ENCODE measurements at places on chromosomes 4 and X. TPM values are rescaled to one million over a fixed set of nuclear protein-coding genes. Genes with fewer than 3 reads are reported as not detected.
A peak's percentile ranks its signal among the peaks of the same experiment; 100 is the strongest.

Gene FGFBP2
- total RNA-seq, result not detected

Gene PYURF
- total RNA-seq, result 93.8 TPM

Gene YIPF6
- total RNA-seq, result 32.1 TPM

Gene SH3RF1
- total RNA-seq, result 28.3 TPM

Gene TSPAN6
- total RNA-seq, result 29.3 TPM

Gene F8A2
- total RNA-seq, result not detected

Gene RAB9B
- total RNA-seq, result 0.89 TPM

DNA sequence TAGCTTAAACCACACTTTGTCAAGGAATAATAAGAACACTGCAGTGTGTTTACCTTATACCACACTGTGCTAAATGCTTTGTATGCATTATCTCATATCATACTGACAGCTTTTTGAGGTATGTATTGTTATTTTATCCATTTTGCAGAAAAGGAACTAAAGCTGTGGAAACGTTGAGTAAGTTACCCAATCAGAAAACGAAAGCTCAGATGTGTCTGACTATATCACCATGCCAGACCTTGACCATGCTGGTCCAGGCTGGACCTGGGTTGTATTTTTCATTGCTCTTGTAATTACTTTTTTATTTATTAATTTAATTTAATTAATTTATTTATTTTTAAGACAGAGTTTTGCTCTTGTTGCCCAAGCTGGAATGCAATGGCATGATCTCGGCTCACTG is 2.1 kb downstream of the HSD17B11 start:
- no peaks in the 10 kb centered on the region for H3K36me3 ChIP-seq
- no peak overlapping the region for H3K27ac ChIP-seq
- H3K27me3 ChIP-seq, result no peaks in the 10 kb centered on the region
- peaks cover 11% of the 10 kb centered on the region for H3K4me1 ChIP-seq

GRCh38 chr4:41594432-41594831 is 56.5 kb downstream of the LIMCH1 start:
- no peaks in the 10 kb centered on the region for H3K4me1 ChIP-seq
- peaks cover 4% of the 10 kb centered on the region for H3K27me3 ChIP-seq
- no peaks in the 10 kb centered on the region for H3K36me3 ChIP-seq
- no peak overlapping the region for H3K4me3 ChIP-seq
- H3K27ac ChIP-seq, result no peak overlapping the region

DNA sequence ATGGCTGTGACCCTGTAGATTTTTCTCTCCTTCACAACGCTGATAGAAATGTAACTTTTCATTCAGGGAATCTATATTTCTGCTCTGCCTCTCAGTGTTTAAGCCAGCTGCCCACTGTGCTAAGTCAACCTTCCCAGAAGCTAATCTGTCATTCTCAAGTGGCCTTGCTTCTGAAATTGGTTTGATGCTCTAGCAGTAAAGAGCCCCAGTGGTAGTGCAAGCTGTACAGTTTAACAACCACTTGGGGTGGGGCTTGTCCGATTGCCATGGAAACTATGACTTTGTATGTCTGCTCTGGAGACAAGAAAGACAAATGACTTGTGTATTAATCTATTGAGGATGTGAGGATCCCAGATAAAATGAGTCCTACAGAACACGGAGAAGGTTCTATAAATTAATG is 620.9 kb upstream of the GALNT7 start:
- no peak overlapping the region for H3K4me3 ChIP-seq
- H3K36me3 ChIP-seq, result no peaks in the 10 kb centered on the region
- no peaks in the 10 kb centered on the region for H3K4me1 ChIP-seq
- H3K27ac ChIP-seq, result no peak overlapping the region

- H3K36me3 ChIP-seq, result no peaks in the 10 kb centered on the region
- DNase-seq, result peak; percentile 50
- no peak overlapping the region for H3K27ac ChIP-seq
- no peak overlapping the region for H3K4me3 ChIP-seq
- no peaks in the 10 kb centered on the region for H3K27me3 ChIP-seq
Observed at GRCh38 chrX:130575831-130576389, 174.1 kb downstream of the RBMX2 start.

DNA sequence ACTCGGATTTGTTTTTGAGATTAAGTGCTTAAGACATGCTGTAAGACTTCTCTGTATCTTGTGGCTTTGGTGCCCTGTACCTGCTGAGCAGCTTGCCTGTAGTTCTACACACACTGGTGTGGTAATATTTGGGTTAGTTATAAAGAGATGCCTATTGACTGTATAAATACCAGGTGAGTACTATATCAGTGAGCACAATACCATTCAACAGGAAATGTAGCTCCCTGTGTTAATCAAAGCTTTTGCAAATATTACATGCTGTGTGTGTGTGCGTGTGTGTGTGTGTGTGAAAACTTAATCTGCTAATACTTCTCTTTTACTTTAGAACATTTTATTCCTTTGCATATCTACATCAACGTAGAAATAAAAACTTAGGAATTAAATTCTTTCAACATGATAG is 30.1 kb downstream of the MYOZ2 start:
- no peaks in the 10 kb centered on the region for H3K36me3 ChIP-seq
- no peak overlapping the region for H3K4me3 ChIP-seq
- H3K4me1 ChIP-seq, result no peaks in the 10 kb centered on the region
- H3K27me3 ChIP-seq, result no peaks in the 10 kb centered on the region
- no peak overlapping the region for H3K27ac ChIP-seq

GRCh38 chr4:77994194-77994721 is 62.9 kb upstream of the FRAS1 start:
- peak; percentile 79 for DNase-seq
- H3K27me3 ChIP-seq, result no peaks in the 10 kb centered on the region
- H3K27ac ChIP-seq, result no peak overlapping the region
- peaks cover 10% of the 10 kb centered on the region for H3K4me1 ChIP-seq

DNA sequence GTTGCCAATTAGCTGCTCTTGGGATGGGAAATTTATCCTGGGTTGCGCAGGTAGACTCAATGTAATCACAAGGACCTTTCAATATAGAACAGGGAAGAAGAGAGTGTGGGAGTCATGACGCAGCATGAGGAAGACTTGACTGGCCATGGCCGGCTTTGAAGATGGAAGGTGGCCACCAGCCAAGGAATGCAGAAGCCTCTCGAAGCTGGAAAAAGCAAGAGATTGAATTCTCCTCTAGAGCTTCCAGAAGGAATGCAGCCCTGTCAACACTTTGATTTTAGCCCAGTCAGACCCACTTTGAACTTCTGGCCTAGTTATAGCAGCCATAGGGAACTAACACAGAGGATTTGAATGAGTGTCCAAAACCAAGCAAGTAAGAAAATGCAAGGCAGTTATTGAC is 14.7 kb upstream of the SH3KBP1 start:
- H3K4me1 ChIP-seq, result no peaks in the 10 kb centered on the region
- DNase-seq, result peak; percentile 74
- H3K36me3 ChIP-seq, result no peaks in the 10 kb centered on the region
- H3K27me3 ChIP-seq, result no peaks in the 10 kb centered on the region
- peak overlapping the region; percentile 23 for H3K27ac ChIP-seq

DNA sequence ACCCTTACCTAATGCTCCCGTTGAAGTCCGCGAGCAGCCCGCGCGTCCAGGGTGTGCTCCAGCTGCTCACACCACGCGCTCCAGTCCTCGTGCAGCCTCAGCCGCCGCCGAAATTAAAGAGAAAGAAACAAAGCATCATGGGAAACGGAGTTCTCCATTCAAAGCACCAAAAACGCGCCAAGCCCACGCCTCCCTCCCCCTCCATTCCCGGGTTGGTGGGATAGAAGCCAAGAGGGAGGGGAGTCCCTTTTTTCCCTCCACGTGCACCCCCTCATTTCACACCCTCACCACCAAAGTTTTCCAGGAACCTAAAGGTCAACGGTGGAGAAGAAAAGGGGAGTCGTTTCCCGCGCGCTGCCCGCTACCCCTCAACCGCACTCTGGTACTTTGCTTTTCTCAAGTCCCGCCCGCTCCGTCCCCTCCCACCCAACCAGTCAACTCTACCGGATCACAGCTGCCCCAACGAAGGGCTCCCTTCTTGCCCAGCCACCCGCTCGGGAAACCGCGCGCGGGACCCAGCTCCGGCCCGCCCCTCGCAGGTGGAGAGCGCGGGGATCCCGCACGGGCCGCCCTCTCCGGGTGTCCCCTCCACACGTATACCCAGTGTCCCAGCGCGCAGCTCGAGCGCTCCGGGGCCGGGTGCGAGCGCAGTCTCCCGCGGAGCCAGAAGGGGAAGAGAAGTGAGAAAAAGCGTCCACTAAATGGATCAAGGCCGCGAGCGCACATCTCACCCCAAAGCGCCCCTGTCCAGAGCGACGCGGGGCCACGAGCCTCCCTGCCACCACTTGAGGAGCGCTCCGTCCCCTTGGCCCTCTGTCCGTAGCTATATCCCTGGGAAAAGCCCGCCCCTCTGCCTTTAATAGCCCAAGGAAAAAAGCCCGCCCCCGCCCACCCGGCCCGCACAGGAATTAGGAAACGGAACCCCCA is 65.1 kb upstream of the CCDC160 start:
- no peaks in the 10 kb centered on the region for H3K36me3 ChIP-seq
- 0 out of 2 replicates have a peak, but pooled peaks cover 9% of the 10 kb centered on the region for H3K27me3 ChIP-seq
- peak; percentile 11 for DNase-seq
- peak overlapping the region; percentile 59 for H3K4me3 ChIP-seq

- no peak overlapping the region for H3K27ac ChIP-seq
- no peaks in the 10 kb centered on the region for H3K27me3 ChIP-seq
- H3K4me1 ChIP-seq, result no peaks in the 10 kb centered on the region
- peak; percentile 56 for DNase-seq
Observed at GRCh38 chrX:74015379-74016019, 288.5 kb upstream of the ZCCHC13 start.

GRCh38 chr4:36439556-36439955 is 158.1 kb downstream of the DTHD1 start:
- no peaks in the 10 kb centered on the region for H3K4me1 ChIP-seq
- DNase-seq, result no peak
- H3K36me3 ChIP-seq, result no peaks in the 10 kb centered on the region
- no peak overlapping the region for H3K27ac ChIP-seq
- H3K27me3 ChIP-seq, result no peaks in the 10 kb centered on the region

DNA sequence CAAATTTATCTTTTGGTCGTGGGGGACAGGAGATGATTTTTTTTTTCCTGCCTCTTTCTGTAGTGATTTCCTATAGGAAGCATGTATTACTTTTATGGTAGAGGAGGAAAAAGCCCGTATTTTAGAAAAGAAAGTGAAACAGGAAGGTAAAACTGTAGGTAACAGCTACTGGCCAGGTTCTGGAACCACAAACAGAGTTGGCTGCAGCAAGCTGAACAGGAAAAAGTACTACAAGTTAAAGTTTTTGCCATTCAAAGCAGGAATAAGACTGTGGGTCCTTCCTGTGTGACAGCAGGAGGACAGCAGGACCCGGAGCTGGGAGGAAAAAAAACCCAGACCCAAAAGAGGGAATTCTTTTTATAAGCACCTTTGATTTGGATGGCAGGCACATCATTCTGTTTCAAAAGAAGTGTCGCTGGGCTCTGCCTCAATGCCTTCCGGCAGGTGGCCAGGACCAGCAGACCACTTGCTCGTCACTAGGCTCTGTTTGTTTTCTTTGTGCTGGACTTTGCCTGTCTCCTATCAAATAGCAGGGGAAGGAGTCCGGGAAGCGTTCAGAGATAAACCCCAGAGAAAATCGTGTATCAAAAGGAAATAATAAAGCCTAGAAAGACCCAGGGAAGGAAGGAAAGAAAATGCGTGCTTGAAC is 277.9 kb downstream of the ADGRA3 start:
- H3K36me3 ChIP-seq, result no peaks in the 10 kb centered on the region
- H3K27ac ChIP-seq, result no peak overlapping the region
- H3K4me3 ChIP-seq, result no peak overlapping the region
- H3K27me3 ChIP-seq, result peaks cover 9% of the 10 kb centered on the region
- DNase-seq, result no peak
- no peaks in the 10 kb centered on the region for H3K4me1 ChIP-seq

DNA sequence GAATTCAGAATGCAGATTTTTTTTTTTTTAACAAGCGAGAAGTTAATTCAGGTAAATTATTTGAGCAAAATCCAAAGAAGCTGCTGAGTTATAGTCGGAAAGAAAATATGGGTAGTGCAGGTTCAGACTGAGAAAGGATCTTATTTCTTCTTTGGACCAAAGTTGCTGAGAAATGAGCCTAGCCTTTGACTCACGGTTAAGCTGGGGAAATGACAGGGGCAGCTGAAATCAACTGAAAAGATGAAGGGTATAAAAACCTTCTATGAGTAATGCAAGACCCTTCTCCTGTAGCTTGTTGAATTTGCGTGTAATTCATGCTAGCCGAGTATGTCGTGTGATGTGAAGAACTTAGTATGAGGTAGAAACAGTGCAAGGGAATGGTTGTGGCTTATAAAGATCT is 63.0 kb downstream of the KIAA0232 start:
- no peaks in the 10 kb centered on the region for H3K27me3 ChIP-seq
- H3K27ac ChIP-seq, result no peak overlapping the region
- no peak for DNase-seq
- peaks cover 9% of the 10 kb centered on the region for H3K36me3 ChIP-seq
- peaks cover 15% of the 10 kb centered on the region for H3K4me1 ChIP-seq

DNA sequence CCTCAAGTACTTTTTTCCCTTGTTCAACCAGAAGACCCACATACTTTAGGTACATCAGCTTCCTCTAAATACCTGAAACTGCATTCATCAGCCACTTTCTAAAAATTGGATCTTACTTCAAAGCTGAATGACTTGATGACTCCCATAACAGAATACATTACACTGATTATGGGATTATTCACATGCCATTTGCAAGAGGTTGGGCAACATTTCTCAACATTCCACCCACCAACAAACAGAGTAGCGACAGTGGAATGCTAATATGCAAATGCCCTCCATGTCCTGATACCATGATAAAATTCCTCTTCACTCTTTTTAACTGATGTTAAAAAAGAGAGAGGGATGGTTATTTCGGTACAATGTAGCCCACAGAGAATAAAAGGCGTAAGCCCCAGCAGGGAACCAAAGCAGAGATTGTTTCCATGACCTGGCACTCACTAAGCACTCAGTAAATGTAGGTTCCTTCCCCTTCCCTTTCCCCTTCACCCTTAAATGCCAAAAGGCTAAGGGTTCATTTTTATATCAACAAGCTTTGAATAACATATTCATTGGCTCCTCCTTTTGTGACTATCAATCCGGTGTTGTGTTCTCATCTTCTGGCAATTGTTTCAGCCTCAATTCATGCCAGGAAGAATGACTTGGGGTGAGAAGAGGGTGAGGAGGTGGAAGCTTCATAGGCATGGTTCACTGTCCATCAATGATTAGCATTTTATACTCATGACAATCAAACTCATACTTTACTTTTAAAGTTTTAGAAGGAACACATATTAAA is 317.2 kb downstream of the DHX15 start:
- H3K4me3 ChIP-seq, result no peak overlapping the region
- peak; percentile 81 for DNase-seq
- H3K36me3 ChIP-seq, result no peaks in the 10 kb centered on the region
- peak overlapping the region; percentile 23 for H3K27ac ChIP-seq
- H3K4me1 ChIP-seq, result peaks cover 22% of the 10 kb centered on the region
- 0 out of 2 replicates have a peak, but pooled peaks cover 10% of the 10 kb centered on the region for H3K27me3 ChIP-seq

GRCh38 chr4:174449152-174449551 is 73.1 kb downstream of the HPGD start:
- H3K4me1 ChIP-seq, result no peaks in the 10 kb centered on the region
- no peaks in the 10 kb centered on the region for H3K36me3 ChIP-seq
- H3K27ac ChIP-seq, result no peak overlapping the region
- no peak overlapping the region for H3K4me3 ChIP-seq
- no peak for DNase-seq

- H3K4me1 ChIP-seq, result no peaks in the 10 kb centered on the region
- DNase-seq, result peak; percentile 4
- H3K27me3 ChIP-seq, result peaks cover 5% of the 10 kb centered on the region
- peak overlapping the region; percentile 66 for H3K4me3 ChIP-seq
- no peak overlapping the region for H3K27ac ChIP-seq
- no peaks in the 10 kb centered on the region for H3K36me3 ChIP-seq
Observed at GRCh38 chrX:16946971-16947562, 609 bp downstream of the REPS2 start.
